HepG2 (cell line): ENCODE measurements at places on chromosomes 3 and 15. TPM values are rescaled to one million over a fixed set of nuclear protein-coding genes. Genes with fewer than 3 reads are reported as not detected.
A peak's percentile ranks its signal among the peaks of the same experiment; 100 is the strongest.

DNA sequence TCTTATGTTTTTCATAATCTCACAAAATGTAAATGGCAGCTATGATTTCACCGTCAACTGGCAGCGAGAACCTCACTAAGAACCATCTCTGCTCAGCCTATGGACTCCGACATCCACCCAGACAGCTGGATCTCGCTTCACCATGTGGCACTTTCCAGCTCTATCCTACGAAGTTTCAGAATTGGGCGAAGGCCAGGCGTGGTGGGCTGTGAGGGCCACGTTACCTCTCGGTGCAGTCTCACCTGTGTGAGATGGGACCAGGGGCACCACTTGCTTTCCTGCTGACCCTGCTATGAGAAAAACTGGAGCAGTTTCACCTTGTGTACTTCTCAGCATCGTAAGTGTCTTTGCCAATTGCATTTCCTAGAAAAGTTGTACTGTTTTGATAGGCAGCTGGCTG lies 32.3 kb downstream of the CHDH start:
- DNase-seq = no peak

- DNase-seq = no peak
Measured at GRCh38 chr15:94383706-94384105, 152.3 kb downstream of the MCTP2 start.

DNA sequence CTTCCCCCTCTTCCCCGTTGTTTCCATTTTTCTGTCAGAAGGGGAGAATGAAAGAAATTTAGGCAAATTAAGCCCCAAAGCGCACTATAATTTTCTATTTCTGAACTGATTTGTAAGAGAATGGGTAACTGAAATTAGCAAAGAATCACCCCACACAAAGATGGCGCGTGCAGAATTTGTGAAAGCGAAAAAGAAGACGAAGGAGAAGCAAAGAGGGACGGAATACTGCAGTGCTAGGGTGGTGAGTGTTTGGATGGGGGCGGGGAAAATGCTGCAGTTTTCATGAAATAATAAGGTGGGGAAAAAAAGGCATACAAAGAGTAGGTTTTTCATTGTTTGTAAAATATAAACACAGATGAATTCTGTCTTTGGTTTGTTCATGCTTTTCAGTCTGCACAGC lies 4.6 kb upstream of the CTNNB1 start:
- no peak for DNase-seq

- DNase-seq = no peak
Measured at GRCh38 chr15:68385671-68386586, 46.0 kb downstream of the ITGA11 start.

GRCh38 chr3:159629329-159630084 lies 359.1 kb upstream of the IL12A start:
- no peak for DNase-seq

- no peak for DNase-seq
Measured at GRCh38 chr3:189100866-189101265, 70.9 kb upstream of the TPRG1 start.

DNA sequence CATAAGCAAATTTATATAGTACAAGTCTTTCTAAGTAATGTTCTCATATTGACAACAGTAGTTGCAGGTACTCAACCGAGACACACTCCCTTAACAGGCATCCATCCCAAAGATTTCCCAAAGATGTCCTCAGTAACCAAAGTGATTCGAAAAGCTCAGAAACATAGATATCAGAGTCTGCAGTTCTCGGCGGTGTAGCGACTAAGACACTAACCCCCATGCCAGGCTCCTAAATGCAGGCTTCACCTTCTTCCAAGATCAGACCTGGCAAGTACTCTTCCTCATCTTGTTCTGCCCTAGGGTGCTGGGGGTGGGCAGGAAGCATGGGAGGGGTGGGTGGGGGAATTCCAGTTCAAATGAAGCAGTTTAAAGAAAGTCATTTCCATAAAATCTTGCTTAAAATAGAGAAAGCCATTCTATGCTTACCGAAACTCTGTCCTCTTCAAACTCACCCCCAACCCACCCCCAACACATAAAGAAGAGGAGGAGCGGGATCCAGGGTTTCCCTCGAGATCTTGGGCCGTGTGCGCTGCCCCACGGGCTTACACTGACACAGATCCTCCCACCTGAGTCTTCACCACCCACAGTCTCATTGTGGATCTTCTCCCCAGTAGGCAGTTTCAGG lies 59.0 kb upstream of the BCL6 start:
- no peak for DNase-seq

DNA sequence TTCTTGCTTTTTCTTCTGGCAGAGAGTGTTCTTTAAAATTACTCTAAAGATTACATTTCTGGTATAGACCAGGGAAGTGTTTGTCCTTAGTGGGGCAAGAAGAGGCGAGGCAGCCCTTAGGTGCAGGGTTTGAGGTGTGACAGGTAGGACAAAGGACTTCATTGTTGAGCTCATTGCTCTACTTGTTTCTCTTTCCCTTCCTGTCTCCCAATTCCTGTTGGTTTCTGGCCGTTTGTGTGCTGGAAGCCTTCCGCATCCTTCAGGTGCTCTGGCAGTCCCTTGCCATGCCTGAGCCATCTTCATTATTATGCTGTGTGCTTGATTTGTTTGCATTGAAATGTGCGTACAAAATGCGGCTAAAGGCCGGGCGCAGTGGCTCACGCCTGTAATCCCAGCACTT lies 85.1 kb downstream of the CCK start:
- peak; percentile 46 for DNase-seq

GRCh38 chr3:172550347-172550943 lies 27.2 kb upstream of the TNFSF10 start:
- no peak for DNase-seq

DNA sequence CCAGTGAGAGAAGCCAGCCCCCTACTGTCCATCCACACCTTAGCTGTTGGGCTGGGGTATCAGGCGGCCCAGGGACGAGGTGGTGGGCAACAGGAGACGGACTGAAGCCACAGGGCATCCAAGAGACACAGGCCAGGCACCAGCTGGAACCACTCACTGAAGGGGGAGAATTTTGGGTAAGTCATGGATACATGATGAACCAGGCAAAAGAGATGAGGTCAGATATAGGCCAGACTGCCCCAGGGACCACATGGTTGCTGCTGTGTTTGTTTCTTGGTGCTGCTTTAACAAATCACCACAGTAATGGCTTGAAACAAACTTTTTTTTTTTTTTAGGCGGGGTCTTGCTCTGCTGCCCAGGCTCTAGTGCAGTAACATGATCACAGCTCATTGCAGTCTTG lies 66.4 kb downstream of the SEMA5B start:
- DNase-seq = no peak

DNA sequence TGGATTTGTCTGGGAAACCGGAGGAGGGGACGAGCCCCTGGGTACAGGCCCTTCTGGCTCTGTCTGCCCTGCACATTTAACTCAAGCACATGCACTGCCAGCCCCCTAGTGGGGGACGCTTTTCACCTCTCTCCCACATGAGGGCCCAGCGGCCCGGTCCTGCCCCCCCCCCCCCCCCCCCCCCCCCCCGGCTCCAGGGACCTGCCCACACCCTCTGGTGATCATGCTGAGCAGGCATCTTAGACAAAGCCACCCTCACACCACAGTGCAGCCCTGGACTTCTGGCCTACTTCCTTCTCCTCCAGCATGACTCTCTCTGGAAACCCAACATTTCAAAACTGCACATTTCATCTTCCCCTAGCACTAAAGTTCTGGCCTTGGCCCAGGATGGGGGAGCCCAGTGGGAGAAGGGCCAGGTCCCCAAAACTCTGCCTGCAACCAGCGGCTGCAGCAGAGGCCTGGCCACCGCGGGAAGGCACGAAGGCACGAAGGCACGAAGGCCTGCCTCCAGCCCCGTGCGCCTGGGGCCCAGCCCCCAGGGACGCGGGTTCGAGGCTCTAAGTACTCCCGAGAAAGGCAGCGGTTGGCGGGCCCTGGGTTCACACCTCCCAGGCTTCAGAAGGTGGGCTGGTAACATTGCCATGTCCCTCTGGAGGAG lies 14.1 kb downstream of the KLF15 start:
- DNase-seq = peak; percentile 41

- DNase-seq = no peak
Measured at GRCh38 chr3:159499031-159499793, 489.4 kb upstream of the IL12A start.

GRCh38 chr15:101124731-101125451 lies 127.0 kb downstream of the CHSY1 start:
- no peak for DNase-seq

GRCh38 chr3:177262396-177262795 lies 65.1 kb upstream of the TBL1XR1 start:
- peak; percentile 27 for DNase-seq

GRCh38 chr3:13600950-13601691 lies 52.2 kb downstream of the FBLN2 start:
- no peak for DNase-seq

DNA sequence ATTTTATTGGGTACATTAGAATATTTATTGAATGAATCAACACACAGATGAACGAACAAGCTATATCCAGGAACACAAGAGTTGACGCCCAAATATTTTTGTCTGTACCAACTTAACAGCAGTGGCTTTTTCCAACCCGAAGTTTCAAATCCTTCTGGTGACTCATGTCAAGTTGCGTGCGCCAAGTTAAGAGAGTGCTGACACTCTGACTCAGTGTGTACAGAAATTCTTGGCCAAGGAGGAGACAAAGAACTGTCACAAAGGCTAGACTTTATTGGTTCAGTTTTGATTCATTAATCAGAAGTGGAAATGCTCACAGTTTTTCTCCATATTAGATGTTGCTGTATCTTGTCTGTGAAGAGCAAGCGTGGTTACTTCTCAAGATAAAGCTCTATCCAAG lies 59.6 kb upstream of the TSC22D2 start:
- DNase-seq = peak; percentile 14

GRCh38 chr3:110405830-110406585 lies 665.6 kb upstream of the NECTIN3 start:
- DNase-seq = no peak

DNA sequence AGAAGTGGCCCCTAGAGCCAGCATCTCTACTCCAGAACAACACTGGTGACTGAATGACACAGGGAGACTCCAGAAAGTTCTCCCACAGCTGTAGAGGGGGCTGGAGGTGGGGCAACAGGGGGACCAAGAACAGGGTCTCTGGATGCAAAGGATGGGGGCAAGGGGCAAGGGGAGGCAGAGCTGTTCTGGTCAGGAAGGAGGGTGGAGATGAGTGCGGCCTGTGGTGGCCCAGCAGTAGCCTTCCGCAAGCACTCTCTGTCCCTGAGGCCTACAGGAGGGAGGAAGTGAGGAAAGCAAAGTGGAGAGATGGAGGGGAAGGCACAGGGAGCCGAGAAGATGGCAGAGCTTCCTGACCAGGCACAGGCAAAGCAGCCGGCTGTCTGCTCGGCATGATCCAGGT lies 56.5 kb downstream of the HOMER2 start:
- DNase-seq = no peak

- no peak for DNase-seq
Measured at GRCh38 chr15:58650102-58650501, 99.4 kb downstream of the ADAM10 start.

DNA sequence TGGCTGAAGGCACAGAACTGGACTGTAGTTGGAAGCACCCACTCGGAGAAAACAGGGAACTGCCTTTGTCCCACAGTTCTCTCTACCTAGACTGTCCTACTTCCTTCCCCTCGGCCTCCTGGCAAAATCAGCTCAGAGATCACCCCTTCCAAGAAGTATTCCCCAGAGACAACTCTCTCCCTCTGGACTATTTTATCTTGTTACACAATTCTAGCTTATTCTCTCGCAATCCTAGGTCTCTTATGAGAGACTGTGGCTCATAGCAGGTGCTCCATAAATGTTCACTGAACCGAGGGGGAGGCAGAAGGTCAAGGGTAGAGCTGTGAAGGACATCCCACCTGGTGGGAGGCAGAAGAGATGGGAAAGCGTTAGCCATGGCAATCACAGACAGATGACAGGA lies 10.6 kb downstream of the HEG1 start:
- no peak for DNase-seq

GRCh38 chr3:14371573-14372474 lies 30.6 kb upstream of the SLC6A6 start:
- peak; percentile 76 for DNase-seq

DNA sequence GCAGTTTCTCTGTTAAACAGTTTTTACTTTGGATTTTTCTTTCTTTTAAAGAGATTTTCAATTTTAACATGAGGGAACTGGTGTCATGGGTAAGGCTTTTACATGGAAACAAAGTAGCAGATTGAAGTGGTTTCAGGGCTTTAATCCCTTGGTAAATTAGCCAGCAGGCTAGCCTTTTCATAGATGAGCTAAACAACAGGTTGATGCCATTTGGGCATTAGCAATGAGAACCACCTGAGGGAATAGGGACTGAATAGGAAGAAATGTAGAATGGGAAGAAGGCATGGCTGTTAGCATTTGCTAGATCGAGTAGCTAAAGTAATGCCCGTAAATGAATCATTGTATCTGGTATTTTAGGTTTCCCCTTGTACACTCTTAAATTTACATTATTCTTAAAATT lies 165.5 kb upstream of the MLF1 start:
- DNase-seq = no peak

- DNase-seq = no peak
Measured at GRCh38 chr3:9142362-9142761, 107.1 kb downstream of the SRGAP3 start.

DNA sequence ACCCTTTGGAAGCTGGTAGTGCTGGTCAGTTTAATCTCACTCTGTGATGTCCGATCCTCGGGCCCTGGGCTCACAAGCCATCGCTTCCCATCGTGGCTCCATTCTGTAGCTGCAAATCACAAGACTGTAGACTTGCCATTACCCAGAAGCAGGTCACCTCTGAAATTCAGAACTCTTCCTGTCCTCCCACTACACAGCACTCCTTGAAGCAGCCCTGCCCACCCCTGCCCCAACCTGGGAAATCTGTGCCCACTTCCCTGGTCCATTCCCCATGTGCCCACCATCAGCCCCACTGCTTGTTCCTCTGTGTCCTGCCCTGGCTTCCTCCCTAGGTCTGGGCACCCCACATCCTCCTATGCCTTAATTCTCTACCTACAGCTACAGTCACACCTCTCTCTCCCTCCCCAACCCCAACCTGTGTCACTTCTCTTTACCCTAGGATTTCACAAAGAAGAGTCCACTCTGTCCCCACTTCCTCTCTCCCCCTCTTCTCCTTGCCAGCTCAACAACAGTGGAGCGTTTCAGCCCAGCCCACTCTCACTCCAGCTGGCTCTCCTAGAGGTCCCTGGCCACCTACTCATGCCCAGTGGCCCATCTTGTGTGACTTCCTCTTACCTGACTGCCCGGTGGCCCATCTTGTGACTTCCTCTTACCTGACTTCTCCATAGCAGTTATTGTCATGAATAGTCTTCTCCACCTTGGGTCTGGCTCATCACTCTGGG lies 8.3 kb downstream of the ZNF710 start:
- no peak for DNase-seq

MESP1 gene
- total RNA-seq = not detected in 2 replicates

ITPR1 gene
- total RNA-seq = 10.1 and 11.4 TPM in 2 replicates

LNP1 gene
- 6.0 and 7.0 TPM in 2 replicates for total RNA-seq

GP9 gene
- total RNA-seq = not detected in 2 replicates

CD80 gene
- total RNA-seq = not detected in 2 replicates

GABRB3 gene
- not detected in 2 replicates for total RNA-seq

ZBED2 gene
- total RNA-seq = 0.04 TPM in 1 of 2 replicates, not detected in the other

LRRN1 gene
- total RNA-seq = not detected in 2 replicates

HYKK gene
- total RNA-seq = 5.4 and 6.5 TPM in 2 replicates

VPS39 gene
- total RNA-seq = 22.5 and 22.9 TPM in 2 replicates

LMCD1 gene
- total RNA-seq = 6.1 and 6.2 TPM in 2 replicates
